ENCODE measurements at places on chromosomes 6 and 20. TPM values are rescaled to one million over a fixed set of nuclear protein-coding genes. Genes with fewer than 3 reads are reported as not detected.

DNA sequence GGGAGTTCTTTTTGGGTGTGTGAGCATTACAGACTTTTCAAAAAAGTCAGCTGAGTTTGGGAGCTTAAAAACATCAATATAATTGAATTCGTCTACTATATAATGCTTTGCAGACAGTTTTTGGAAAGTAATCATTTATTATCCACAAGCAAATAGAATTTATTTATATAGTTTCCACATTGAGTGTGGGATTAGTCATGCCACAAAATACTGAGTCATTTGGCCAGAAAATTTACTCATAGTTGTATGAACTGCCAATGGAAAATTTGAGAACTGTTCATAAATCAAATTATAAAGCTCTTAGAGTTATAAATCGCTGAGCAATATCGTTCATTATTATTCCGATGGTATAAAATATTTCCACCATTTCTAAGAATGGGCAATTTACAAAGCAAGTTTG, 5.0 kb downstream of the BEND6 start:
- no peaks in the 10 kb centered on the region for H3K36me3 ChIP-seq
- peaks cover 16% of the 10 kb centered on the region for H3K4me1 ChIP-seq
- peak; percentile 81 for DNase-seq
- no peak overlapping the region for H3K4me3 ChIP-seq

- no peak for DNase-seq
- H3K4me3 ChIP-seq = no peak overlapping the region
- no peaks in the 10 kb centered on the region for H3K27me3 ChIP-seq
These were observed 86.4 kb downstream of the CEBPB start for GRCh38 chr20:50277064-50277415.

Gene DEFB124
- total RNA-seq = not detected

GRCh38 chr6:90928051-90928450, 341.2 kb upstream of the MAP3K7 start:
- H3K36me3 ChIP-seq = no peaks in the 10 kb centered on the region
- no peak overlapping the region for H3K4me3 ChIP-seq
- H3K4me1 ChIP-seq = no peaks in the 10 kb centered on the region
- H3K27me3 ChIP-seq = no peaks in the 10 kb centered on the region
- no peak overlapping the region for H3K27ac ChIP-seq

- no peaks in the 10 kb centered on the region for H3K36me3 ChIP-seq
- no peak overlapping the region for H3K4me3 ChIP-seq
- H3K4me1 ChIP-seq = peaks cover 4% of the 10 kb centered on the region
- H3K27me3 ChIP-seq = no peaks in the 10 kb centered on the region
- DNase-seq = no peak
These were observed 15.4 kb downstream of the SOD2 start for GRCh38 chr6:159677506-159678165.

Gene CD164
- 171 TPM for total RNA-seq

Gene JAG1
- total RNA-seq = 34.2 TPM

Gene XKR7
- not detected for total RNA-seq

Gene PRR18
- total RNA-seq = not detected

DNA sequence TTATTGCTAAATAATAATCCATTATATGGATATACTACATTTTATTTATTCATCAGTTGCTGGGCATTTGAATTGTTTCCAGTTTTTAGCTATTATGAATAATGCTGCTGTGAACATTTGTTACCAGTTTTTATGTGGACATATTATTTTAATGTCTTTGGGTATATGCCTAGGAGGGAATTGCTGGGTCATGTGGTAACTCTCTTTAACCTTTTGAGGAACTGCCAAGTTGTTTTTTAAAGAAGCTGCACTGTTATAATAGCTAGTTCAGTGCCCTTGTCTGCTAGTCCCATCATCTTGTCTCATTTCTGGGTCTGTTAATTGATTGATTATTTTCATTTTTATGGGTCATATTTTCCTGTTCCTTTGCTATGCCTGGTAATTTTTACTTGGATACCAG, 56.3 kb downstream of the FOXO3 start:
- no peak overlapping the region for H3K4me3 ChIP-seq
- no peak overlapping the region for H3K27ac ChIP-seq
- peak; percentile 58 for DNase-seq
- no peaks in the 10 kb centered on the region for H3K27me3 ChIP-seq
- peaks cover 21% of the 10 kb centered on the region for H3K4me1 ChIP-seq
- H3K36me3 ChIP-seq = no peaks in the 10 kb centered on the region

- H3K4me3 ChIP-seq = no peak overlapping the region
- no peak overlapping the region for H3K27ac ChIP-seq
- no peaks in the 10 kb centered on the region for H3K27me3 ChIP-seq
- H3K4me1 ChIP-seq = no peaks in the 10 kb centered on the region
- no peaks in the 10 kb centered on the region for H3K36me3 ChIP-seq
- DNase-seq = no peak
These were observed 356.0 kb upstream of the CITED2 start for GRCh38 chr6:139730340-139730974.

DNA sequence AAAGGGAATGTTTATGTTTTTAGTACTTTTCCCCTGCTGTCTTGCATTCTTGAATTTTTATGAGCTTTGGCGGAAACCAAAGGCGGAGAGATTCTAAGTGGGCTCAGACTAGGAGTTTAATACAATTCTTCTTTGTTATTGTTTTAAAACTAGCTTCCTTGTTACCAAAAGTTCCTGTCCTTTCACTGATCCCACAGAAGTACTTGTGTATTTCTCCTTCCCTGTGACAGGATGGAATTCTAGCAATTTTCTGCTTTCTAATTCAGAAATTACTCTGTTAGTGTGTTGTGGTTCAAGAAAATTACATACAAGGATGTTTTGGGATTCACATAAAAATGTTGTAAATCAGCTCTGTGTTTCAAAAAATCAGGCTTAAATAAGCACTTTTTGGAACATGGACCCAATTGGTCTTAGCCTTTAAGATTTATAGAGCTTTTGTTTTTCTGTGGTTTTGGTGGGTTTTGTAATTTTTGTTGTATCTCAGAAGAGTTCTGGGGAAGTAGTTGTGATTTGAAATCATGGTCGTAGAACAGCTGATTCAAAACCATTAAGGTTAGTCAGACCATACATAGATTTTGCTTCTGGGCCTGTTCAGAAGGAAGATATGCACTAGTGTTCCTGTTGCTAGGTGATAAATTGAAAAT, 17.6 kb upstream of the CTAGE9 start:
- H3K27me3 ChIP-seq = no peaks in the 10 kb centered on the region
- no peaks in the 10 kb centered on the region for H3K4me1 ChIP-seq
- peak; percentile 74 for DNase-seq
- H3K27ac ChIP-seq = no peak overlapping the region
- H3K36me3 ChIP-seq = no peaks in the 10 kb centered on the region

- H3K4me1 ChIP-seq = peaks cover 3% of the 10 kb centered on the region
- no peak for DNase-seq
- H3K27me3 ChIP-seq = no peaks in the 10 kb centered on the region
- H3K4me3 ChIP-seq = peak overlapping the region; percentile 70
- peak overlapping the region; percentile 60 for H3K27ac ChIP-seq
- H3K36me3 ChIP-seq = no peaks in the 10 kb centered on the region
These were observed 684 bp downstream of the PAQR8 start for GRCh38 chr6:52362443-52363227.

DNA sequence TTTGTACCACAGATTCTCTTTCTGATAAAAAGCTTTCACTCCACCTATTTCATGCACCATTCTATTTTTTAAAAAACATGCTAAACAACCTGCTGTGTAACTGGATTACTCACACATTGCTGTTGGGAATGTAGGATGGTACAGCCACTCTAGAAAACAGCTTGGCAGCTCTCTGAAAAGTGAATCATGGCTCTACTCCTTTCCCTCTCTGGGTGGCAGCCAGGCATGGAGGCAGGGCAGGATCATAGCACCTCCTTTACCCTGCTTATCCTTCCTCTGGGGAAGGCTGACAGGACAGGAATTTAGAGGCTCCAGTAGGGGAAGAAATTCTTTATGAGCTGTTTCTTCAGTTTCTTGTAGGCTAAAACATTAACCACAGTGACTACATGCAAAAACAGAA, 6.7 kb upstream of the VNN2 start:
- no peak overlapping the region for H3K4me3 ChIP-seq
- DNase-seq = peak; percentile 80
- no peaks in the 10 kb centered on the region for H3K36me3 ChIP-seq
- no peak overlapping the region for H3K27ac ChIP-seq
- H3K4me1 ChIP-seq = peaks cover 6% of the 10 kb centered on the region

DNA sequence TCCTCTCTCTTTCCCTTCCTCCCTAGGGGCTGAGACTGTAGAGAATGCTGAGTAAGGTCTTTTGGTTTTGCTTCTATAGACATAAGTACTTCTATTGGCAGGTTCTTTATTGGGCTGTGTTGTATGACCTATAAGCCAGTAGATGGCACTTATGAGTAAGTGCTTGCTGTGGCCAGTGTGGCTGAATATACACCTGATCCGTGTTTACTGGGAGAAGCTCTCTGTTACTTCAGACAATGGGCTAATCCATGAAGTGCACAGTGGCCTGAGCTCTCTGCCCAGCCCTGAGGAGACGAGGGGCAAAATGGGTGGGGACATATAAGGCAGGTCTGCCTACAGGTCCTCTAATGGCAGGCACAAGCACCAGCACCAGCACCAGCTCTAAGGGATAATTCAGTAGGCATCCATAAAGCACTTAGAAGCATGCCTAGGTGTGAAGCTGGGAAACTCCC, 610.3 kb downstream of the RNF144B start:
- no peaks in the 10 kb centered on the region for H3K36me3 ChIP-seq
- no peak overlapping the region for H3K27ac ChIP-seq
- H3K4me1 ChIP-seq = no peaks in the 10 kb centered on the region
- DNase-seq = peak; percentile 65

DNA sequence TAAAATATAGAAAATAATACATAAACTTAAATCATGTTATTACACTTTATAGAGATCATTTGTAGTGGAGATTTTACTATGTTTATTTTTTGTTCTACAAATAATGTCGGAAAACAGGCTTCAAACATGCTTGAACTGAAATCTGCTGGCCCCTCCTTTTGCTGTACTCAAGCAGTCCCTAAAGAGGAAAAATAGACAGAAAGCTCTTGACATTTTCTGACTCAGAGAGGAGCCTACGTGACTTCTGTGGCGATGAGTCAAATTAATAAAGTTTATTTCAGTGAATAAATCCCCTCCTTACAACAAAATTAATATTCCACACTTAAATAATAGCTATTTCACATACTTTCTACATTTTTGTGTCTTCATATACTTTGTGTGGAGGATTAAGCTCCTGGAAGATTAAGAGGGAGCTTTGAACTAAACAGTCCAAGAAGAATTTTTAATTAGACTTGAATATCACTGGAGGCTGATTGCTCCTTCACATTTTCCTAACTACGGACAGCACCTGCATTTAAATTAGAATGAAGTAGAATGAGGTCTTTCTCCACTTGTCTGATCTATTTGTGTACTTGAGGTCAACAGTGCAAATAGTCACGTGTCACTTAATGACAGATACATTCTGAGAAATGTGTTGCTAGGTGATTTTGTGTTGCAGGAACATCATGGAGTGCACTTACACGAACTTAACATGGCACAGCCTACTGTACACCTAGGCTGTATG, 1.7 kb upstream of the TREM1 start:
- no peak overlapping the region for H3K4me3 ChIP-seq
- no peak overlapping the region for H3K27ac ChIP-seq
- no peak for DNase-seq

DNA sequence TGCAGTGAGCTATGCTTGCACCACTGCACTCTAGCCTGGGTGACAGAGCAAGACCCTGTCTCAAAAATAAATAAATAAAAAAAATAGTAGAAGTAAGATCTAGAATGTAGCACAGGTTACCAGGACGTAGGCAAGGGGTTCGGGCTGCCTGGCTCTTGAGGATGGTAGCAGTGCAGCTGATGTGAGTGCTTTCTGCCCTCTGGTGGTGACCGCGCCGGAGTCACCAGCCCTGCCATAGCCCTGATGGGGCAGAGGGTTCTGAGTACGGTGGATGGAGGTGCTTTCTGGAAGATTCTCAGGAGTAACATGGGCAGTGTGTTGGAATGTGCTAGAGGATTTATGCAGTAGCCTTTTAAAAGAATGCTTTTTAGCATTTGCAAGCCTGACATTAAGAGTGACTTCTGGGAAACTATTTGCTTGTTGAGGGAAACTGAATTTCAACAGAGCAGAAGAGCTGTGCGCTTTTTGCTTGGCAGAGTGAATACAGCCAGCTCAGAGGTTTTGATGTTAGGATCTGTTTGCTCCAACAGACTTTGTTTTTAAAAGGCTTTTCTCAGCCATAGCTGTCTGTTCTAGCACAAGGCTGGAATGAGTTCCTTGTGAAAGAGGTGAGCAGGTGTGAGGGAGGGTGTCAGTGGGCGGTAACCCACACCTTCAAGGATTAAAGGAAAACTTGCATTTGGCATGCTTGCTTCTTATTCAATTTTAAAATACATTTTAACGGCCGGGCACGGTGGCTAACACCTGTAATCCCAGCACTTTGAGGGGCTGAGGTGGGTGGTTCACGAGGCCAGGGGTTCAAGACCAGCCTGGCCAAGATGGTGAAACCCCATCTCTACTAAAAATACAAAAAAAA, 65.9 kb downstream of the PTPN1 start:
- H3K4me1 ChIP-seq = peaks cover 11% of the 10 kb centered on the region
- no peak overlapping the region for H3K4me3 ChIP-seq
- peak; percentile 70 for DNase-seq
- peaks cover 14% of the 10 kb centered on the region for H3K36me3 ChIP-seq

Gene LINC00237
- not detected for total RNA-seq

DNA sequence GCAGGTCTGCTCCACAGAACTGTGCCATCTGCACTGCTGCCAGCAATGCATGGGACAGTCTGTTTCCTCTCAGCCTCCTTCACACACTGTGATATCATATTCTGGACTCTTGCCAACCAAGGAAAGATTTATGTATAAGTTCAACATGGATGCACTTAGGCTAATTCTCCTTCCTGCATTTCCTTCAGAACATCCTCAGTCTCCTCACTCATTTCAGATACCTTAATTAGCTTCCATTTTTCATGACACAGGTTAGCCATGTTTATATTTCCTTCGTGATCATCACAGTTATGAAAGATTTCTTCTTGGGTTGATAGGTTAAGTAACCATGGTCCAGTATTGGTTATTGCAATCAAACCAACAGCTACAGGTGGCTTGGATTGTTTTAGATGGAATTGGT, 46.4 kb upstream of the DDR1 start:
- no peak overlapping the region for H3K4me3 ChIP-seq
- DNase-seq = no peak
- H3K27ac ChIP-seq = no peak overlapping the region
- no peaks in the 10 kb centered on the region for H3K4me1 ChIP-seq
- no peaks in the 10 kb centered on the region for H3K36me3 ChIP-seq
- H3K27me3 ChIP-seq = no peaks in the 10 kb centered on the region

Gene PPP1R14C
- 0.17 TPM for total RNA-seq

DNA sequence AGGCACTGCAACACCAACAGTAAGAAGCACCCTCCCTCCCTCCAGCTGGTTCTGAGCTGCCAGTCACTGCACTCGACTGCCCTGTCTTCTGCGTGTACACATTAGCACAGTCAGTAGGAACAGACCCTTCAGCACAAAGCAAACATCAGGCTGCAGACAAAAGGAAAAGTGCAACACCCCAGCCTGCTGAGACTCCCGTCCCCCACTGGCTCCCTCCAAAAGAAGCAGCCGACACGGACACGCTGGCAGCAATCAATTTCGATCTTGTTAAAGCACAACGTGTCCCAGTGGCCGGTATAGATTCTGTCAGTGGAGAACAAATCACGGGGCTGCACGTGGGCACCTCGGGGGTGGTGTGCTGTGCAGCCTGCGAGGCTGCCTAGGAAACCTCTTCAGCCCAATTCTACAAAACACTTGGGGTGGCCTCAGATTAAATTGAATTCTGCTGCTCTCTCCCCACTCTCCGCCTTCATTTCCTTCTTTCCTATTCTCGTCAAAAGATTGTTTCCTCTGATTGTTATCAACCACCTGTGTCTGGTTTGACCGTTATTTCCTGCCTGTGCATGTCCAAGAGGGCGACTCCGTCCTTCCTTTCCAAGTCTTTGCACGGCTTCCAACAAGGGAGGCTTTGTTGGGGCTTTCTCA, 38.7 kb downstream of the TRAF3IP2 start:
- peaks cover 31% of the 10 kb centered on the region for H3K4me1 ChIP-seq
- peak overlapping the region; percentile 88 for H3K27ac ChIP-seq
- peaks cover 5% of the 10 kb centered on the region for H3K36me3 ChIP-seq
- DNase-seq = peak; percentile 57
- no peaks in the 10 kb centered on the region for H3K27me3 ChIP-seq
